ENCODE measurements at places on chromosomes 7 and 10. TPM values are rescaled to one million over a fixed set of nuclear protein-coding genes. Genes with fewer than 3 reads are reported as not detected.

CALML5 gene
- not detected for total RNA-seq

RASSF4 gene
- 103 TPM for total RNA-seq

ZNF282 gene
- total RNA-seq, result 15.0 TPM

CNTNAP2 gene
- total RNA-seq, result 0.99 TPM

ZNF804B gene
- not detected for total RNA-seq

COPG2 gene
- 16.9 TPM for total RNA-seq

TMEM236 gene
- total RNA-seq, result 0.66 TPM

DNA sequence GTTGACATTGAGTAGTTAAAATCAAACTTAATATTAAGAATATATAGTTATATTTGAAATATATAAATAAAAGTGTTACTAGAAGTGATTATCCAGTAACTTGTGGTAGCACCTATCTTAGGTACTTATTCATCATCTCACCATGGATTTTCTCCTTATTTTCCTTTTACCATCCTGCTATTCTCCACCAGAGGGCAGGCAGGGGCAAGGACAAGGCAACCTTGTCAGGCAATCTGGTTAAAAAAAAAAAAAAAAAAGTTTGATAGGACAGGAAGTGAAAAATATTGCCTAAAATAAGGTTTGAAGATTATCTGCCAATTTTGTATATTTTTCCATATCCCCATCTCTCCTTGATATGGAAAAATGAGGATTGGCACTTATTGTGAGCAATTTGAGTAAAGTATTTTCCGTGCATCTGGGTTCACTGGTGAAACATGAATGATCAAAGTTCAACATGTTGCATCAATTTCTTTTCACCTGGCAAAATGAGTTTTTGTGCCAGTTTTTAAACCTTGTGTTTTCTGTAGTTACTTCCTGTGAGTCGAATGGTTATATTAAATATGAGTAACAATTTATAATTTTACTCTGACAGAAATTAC is 256.7 kb downstream of the AGMO start:
- H3K36me3 ChIP-seq, result no peaks in the 10 kb centered on the region
- H3K27ac ChIP-seq, result no peak overlapping the region
- H3K27me3 ChIP-seq, result no peaks in the 10 kb centered on the region
- no peaks in the 10 kb centered on the region for H3K4me1 ChIP-seq
- DNase-seq, result no peak

- H3K4me1 ChIP-seq, result peaks cover 45% of the 10 kb centered on the region
- no peak for DNase-seq
- no peak overlapping the region for H3K4me3 ChIP-seq
- no peaks in the 10 kb centered on the region for H3K27me3 ChIP-seq
- H3K36me3 ChIP-seq, result no peaks in the 10 kb centered on the region
- H3K27ac ChIP-seq, result peak overlapping the region; percentile 87
Measured at GRCh38 chr10:63699785-63700613, 178.8 kb downstream of the REEP3 start.

GRCh38 chr7:135162382-135163001 is 8.0 kb downstream of the CYREN start:
- H3K27ac ChIP-seq, result peak overlapping the region; percentile 88
- H3K4me3 ChIP-seq, result no peak overlapping the region
- no peaks in the 10 kb centered on the region for H3K27me3 ChIP-seq
- peaks cover 28% of the 10 kb centered on the region for H3K36me3 ChIP-seq
- H3K4me1 ChIP-seq, result peaks cover 85% of the 10 kb centered on the region

DNA sequence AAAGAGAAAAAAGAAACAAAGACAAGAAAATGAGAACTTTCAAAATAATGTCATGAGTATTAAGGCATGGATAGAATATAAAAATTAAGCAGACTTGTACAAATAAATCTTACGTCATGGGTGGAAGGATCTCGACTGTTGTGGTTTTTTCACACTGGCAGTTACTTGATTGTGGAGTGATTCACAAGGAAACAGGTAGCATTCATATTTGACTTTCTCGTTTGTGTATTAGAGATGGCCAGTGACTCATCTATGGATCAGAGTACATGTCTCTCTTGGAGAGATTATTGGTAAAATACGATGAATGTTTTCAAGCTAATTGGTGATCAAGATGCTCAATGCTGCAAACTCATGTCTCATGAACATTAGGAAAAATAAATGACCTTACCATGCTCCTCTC is 564.3 kb downstream of the GATA3 start:
- no peaks in the 10 kb centered on the region for H3K4me1 ChIP-seq
- no peaks in the 10 kb centered on the region for H3K36me3 ChIP-seq
- DNase-seq, result no peak
- no peak overlapping the region for H3K27ac ChIP-seq
- H3K27me3 ChIP-seq, result no peaks in the 10 kb centered on the region

GRCh38 chr7:24870766-24871165 is 109.2 kb downstream of the OSBPL3 start:
- H3K36me3 ChIP-seq, result peaks cover 20% of the 10 kb centered on the region
- H3K27ac ChIP-seq, result no peak overlapping the region
- no peak overlapping the region for H3K4me3 ChIP-seq
- DNase-seq, result no peak
- no peaks in the 10 kb centered on the region for H3K27me3 ChIP-seq

- peak overlapping the region; percentile 46 for H3K27ac ChIP-seq
- peaks cover 23% of the 10 kb centered on the region for H3K4me1 ChIP-seq
- peak; percentile 61 for DNase-seq
- peak overlapping the region; percentile 17 for H3K4me3 ChIP-seq
- no peaks in the 10 kb centered on the region for H3K27me3 ChIP-seq
Measured at GRCh38 chr10:6211671-6212635, 9.2 kb downstream of the PFKFB3 start.

DNA sequence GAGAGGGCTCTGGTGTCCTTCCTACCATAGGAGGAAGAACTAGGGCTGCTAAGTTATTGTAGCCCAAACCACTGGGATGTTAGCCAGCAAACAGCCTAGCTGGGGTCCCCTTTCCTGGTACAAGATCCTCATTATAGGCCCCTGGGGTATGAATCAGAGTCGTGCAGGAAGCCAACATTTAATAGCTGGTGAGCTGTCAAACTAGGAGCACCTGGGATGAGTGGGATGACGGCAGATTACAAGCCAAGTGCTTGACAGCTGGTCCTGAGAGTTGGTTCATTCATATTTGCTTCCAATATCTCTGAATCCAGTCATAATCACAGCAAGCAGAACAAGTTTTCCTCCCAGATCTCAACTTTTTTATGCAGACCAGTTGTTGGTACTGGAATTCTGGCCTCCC is 25.1 kb upstream of the DNAJB12 start:
- H3K27ac ChIP-seq, result no peak overlapping the region
- H3K36me3 ChIP-seq, result peaks cover 6% of the 10 kb centered on the region
- H3K4me3 ChIP-seq, result no peak overlapping the region
- no peaks in the 10 kb centered on the region for H3K27me3 ChIP-seq
- H3K4me1 ChIP-seq, result no peaks in the 10 kb centered on the region
- DNase-seq, result no peak

All from left ventricle myocardium inferior (tissue), 1 donor.